Activated gamma-delta T cell treated with Interleukin-2 at 50 U/mL for 16 hours (primary cell): ENCODE measurements at places on chromosomes 6 and 20.

DNA sequence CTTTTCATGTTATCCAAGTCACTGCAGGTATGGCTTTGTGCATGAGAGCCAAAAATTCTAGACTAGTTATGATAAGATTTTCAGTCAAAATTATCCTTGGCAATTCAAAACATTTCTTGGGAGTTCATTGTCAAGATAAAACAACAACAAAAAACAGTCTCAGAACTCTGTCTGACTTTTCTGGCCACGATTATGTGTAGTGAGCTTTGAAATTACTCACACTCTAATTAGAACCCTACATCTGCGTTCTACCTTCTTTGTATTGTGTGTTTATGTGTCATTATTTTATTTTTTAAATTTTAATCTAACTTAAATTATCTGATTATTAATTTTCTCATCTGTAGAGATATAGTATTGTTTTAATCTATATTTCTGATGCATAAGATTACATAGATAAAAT, 459.2 kb downstream of the FRK start:
- no peak for DNase-seq

DNA sequence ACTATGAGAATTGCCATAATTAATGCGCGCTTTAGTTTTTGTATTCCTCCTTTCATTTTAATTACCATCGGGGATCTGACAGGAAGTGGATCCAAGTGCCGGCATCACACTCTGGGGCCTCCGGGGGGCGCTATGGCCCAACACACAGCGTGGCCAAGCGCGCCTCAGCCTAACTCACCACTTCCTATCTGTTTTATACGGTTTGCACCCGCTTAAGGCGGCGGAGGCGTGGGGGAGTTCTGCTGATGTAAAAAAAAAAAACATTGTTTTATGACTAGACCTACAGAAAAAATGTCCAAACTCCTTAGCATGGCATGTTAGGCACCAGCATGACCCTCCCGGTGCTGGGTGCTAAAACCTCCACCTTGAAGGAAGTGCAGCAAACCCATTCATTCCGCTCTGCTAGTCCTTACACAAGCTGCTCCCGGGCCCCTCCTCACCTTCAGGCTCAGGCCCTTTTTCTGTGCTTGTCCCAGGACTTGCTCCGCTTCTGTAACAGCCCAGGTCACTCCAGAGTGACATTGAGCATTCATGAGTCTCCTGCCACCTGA, 4.5 kb upstream of the EBF4 start:
- DNase-seq, result peak; percentile 79

DNA sequence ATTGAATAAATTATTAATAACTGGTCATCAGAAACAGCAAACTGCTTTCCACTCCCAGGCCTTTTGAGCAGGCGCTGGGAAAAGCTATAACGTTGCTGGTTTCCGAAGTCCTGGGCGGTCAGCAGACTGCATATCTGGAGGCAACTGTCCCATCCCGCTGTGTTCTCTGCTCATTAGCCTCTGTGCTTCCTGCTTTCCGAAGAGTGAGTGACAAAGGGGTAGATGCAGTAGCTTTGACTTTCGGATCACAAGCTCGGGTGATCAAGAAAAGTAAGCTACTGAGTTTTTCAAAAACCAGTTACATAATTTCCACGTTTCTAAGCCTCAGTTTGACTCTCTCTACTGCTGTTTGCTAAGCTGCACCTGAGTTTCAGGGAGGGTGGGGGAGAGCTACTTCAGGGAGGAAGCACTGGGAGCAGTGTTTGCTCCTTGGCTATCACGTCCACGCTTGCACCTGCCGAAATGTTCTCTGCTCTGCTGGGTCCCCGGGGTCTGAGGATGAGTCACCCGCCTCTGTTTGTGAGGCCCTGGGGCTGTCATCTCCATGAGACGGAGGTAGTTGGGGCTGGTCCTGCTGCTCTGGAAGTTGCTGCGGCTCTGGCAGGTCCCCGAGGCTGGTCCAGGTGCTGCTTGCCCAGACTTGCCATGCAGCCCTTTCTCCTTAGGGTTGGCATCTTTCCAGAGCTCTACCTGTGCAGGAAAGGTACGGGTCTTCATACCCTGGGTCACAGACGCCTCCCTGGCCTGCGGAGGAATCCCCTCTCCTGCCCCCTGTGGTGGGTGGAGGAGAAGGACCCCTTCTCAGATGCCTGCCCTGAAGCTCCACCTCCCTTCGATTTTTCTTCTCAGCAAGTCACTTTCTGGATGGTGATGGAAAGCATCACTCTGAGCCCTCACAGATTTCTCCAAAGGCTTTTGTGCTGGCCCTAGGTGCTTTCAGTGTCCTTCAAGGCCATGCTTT, 220.0 kb downstream of the QKI start:
- DNase-seq, result no peak

GRCh38 chr6:106546691-106547414, 82.4 kb downstream of the RTN4IP1 start:
- DNase-seq, result no peak

DNA sequence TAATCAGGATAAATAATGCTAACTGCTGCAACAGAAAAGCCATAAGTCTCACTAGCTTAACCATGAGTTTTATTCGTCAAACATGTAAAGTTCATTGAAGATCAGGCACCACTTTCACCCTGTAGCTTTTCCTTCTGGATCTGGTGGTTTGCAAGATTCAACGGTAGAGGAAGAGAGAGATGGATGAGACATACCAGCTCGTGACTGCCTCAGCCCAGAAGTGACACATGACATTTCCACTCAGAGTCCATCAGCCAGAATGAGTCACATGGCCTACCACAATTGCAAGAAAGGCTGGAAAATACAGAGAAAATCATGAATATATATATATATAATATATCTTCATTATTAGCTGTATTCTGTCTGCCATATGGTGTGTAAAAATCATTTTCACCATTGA, 29.0 kb downstream of the SPTLC3 start:
- no peak for DNase-seq

GRCh38 chr6:93829009-93829408, 409.6 kb upstream of the EPHA7 start:
- DNase-seq, result no peak

DNA sequence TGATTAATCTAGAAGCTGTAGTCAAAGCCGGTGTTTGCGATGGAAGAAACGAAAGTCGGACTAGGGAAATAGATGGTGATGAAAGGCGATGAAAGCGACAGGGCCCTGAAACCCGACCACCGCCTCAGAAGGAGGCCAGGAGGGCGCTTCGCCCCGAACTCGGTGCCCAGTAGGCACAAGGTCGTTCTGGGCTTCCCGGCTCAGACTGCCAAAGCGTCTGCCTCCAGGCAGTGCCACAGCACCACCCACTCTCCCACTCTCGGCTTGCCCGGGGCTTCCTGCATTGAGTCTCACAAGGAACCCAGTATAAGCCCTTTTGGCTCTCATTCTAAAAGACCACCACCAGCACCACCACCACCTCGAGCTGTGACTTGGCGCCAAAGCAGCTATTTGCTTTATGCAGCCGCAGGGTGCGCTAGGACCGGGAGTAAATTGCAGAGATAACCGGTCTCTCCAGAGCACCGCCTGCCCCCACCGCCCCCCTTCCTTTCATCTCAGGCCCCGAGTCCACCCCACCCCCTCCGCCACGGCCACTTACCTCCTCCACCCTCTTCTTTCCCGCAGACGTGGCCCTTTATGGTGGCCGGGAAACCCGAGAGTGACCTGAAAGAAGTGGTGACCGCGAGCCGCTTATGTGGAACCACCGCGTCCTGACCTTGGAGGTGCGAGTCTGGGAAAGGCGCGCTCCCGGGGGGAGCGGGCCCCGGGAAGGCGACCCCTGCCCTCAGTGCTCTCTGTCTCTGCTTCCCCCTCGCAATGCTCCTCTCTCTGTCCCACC, 2.4 kb downstream of the TCF21 start:
- DNase-seq, result no peak

- no peak for DNase-seq
Observed at GRCh38 chr20:822651-823573, 10.6 kb upstream of the FAM110A start.

DNA sequence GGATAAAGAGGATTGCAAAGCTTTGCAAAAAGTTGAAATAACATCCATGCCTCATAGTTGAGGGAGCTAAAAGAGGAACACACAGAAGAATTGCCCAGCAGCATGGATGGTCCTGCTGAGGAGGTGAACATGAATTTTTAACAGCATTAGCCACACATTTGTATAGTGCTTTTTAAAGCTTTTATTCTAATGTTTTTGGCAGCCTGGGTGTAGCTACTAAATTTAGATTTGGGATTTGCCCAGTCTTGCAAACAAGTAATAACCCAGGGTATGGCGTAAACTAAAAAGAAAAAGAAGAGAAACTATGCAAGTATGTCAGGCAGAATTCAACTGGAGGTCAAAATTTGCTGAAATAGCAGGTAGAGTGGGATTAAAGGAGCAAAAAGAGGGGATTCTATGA, 75.1 kb upstream of the PTPRK start:
- DNase-seq, result no peak

GRCh38 chr6:75199889-75200288, 6.0 kb downstream of the COL12A1 start:
- DNase-seq, result no peak

DNA sequence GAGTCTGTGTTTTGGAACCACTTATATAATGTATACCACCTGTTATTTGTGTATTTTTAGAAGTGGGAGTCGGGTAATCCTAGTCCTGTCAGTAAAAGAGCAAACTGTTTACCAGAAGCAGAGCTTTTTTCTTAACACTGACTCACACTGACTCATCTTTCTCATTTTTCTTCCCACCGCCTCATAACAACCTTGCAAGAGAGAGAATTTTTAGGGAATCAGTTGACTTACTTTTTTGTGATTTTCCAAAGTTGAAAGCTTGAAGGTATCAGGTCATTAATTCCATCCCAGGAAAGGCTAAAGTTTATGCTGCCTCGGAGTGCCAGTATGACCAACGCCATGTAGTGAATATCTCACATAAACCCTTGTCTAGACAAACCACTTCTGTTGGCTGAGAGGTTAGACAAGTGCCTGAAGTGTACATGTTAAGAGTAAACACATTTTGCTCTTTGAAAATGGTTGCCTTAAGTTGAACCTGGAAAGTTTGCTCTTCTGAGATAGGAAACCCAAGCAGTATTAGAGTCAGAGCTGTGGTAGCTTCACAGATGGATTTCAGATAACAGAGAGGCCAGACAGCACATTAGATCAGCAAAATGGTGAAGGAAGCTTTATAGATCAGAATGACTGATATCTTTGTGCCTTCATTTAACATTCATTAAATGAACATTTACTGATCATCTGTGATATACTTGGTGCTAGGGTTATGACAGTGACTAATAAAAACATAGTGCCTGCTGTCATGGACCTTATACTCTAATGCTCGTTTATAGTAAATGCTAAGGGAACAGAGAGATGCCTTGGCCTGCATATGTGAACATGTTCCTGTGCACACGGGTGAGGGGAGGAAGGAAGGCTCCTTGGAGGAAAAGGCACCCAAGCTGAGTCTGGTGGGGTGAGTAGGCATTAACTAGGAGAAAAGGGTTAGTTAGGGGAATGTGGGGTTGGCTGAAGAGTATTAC, 29.1 kb upstream of the PKIG start:
- DNase-seq, result no peak

DNA sequence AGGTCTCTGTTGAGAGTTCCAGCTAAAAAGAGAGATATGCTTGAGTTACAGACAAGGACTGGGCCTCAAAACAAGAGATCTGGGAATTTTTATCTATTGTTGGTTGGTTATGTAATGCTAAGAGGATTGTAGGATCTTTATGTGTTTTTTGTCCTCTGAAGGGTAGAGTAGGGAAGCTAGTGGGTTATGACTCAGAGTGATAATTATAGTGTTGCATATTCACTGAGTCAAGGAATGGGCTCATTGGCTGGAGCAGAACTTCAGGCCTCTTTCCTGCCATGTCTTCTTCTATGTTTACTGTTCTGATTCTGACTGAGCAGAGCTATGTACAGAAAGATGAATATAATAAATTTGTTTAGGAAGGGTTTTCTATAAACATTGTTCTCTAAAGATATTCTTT, 66.1 kb upstream of the NOX3 start:
- DNase-seq, result no peak

DNA sequence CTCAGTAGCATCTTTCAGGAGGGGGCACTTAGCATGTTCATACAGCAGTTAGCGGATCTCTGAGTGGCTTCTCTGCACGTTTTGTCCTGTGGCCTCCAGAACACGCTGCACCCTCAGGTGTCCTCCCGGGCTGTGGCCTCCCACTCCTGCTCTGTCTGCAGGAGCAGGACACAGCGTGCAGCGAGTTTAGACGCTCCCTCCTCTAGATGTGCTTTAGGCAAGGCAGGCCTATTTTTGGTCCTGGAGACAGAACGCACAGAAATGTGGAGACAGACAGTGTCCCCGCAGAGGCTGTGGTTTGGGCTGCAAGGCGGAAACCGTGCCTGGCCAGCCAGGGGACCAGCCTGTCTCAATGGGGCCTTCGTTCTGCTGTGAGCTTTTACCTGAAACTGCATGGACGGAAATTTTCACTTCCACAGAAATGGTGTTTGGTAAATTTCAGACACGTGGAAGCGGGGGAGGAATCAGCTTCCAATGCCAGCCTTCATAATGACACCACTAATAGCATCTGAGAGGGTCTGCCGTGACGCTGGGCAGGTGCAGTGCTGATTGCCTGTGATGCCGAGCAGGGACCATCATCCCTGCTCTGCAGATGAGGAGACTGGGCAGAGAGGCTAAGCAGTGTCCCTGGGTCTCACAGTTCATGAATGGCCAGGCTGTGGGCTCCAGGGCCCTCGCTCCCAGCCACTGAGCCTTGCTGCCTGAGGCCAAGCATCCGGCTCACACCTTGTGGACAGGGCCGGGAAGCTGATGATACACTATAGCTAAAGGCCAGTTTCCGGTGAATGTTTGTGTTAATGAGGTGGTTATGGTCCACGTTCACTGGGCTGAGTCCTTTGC, 120.9 kb downstream of the SYCP2 start:
- DNase-seq, result no peak

GRCh38 chr20:40869218-40870147, 159.1 kb upstream of the TOP1 start:
- no peak for DNase-seq

- DNase-seq, result no peak
Observed at GRCh38 chr20:62666736-62667529, 24.6 kb downstream of the SLCO4A1 start.

DNA sequence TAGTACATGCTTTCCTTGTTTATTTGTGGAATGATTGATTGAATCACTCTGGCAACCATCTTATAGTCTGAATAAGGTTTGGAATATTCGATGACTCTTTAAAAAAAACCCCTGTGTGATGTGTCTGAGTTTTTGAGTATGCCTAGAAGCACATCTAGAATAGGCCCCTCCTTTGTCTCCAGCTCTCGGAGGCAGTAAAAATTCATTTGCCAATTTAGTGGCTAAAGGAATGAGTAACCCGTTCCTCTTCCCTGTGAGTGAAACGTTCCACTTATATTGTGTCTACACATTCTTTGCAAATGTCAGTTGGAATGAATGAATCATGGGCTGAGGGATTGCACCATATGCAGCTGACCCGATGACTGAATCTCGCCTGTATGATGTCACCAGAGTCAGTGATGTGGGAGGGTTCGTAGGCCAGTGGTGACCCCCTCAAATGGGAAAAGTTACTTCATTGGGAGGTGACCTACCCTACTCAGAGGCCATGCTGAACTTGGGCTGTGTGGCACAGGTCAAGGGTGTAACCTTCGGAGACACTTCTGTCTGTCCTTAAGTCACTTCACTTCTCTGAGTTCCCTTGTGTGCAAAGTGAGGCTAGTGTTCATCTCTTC, 21.6 kb downstream of the MOCS3 start:
- no peak for DNase-seq

GRCh38 chr6:107679457-107679856, 144.7 kb downstream of the SCML4 start:
- DNase-seq, result no peak
